ENCODE measurements at places on chromosomes 5 and 9.

DNA sequence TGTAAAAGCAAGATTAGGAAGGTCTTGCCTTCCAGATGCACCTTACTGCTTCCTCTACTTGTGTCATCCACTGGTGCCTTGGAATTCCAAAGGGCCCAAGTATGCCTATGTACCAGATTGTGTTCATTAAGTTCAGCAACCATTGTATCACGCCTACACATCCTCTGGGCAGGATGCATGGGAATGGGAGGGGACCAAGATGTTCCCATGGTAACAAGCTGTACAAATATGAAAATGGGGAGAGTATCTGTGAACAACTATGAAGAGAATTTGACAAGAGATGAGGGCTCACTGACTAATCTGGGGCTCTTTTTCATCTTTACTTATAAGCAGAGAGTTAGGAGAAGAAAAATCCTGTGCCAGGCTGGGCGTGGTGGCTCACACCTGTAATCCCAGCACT, 137.8 kb upstream of the MAP1B start:
- no peak for DNase-seq

DNA sequence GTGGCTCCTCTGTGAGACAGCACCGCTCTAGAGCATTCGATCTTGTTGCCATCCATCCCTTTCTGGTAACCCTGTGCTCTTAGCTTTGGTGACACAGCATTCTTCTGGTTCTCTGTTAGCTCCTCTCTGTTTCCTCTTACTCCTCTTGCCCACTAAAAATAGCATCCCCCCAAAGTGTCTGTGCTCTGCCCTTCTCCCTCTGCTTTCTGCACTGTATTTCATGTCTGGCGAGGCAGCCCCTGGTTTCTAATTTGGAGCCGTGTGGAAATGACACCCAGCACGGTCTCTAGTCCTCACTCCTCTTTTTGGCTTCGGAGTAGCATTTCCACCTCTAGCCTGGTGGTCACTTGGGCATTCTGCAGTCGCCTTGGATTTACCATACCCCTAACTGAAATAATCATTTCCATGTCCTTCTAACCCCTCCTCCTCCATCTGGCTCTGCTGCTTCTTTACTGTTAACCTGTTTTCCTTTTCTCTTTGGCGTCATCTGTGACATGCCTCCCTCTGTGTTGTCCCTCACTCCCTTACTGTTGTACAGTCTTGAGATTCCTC, 23.8 kb downstream of the NPR3 start:
- no peak for DNase-seq

- DNase-seq: no peak
These were observed 140.5 kb downstream of the SLIT3 start for GRCh38 chr5:169160405-169160901.

DNA sequence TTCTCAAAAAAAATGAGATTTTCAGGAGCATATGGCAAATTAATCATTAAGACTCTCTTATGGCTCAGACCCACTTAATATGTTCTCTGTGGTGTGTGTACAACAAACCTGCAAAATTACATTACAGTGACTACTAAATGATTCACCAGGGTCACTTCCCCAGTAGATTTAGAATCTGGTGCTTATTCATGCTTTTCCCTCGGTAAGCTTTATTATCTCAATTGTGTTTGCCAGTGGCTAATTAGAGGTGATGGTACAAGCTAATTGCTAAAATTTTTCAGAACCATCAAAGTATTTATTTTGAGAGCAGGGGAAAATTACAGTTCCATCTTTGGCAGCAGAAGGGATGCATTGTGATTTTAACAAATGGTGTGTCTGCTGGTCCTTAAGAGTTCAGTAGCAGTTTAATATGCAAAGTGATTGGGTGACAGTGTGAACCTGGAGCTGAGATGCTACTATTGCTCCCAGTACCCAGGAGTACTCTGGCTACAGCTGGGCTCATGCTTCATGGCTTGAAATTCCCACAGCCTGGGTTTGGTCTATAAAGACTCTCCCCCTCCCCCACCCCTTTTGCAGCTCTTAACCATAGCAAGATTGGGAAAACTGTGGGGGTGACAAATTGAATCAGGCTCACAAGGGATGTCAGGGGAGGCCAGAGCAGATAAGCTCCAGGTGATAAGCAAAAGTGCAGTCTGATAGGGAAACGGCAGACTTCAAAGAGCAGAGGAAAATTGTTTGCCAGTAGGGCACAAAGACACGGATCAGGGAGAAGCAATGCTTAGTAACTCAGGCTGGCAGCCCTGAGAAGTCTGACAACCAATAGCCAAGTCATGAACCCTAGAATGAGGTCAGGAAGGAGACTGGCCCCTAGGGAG, 92.8 kb upstream of the RAD23B start:
- no peak for DNase-seq

- no peak for DNase-seq
These were observed 23.1 kb downstream of the RNF180 start for GRCh38 chr5:64188776-64189175.

DNA sequence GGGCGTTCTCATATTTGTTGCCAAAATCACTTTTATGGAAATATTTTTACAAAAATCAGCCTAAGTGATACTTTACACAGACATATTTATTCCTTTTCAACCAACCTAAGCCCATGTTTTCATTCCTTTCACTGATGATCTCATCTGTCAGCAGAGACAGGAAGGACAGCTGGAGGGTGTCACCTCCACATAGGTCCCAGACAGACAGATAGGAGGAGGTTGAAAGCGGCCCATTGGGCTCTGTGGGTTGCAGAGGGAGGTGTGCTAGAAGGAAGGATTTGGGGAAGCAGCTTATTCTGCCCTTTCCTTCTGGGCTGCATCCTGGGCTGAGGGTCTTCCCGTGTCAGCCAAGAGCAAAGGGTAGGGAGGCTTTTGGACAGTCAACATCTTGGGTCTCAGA, 26.0 kb upstream of the SEMA4D start:
- peak; percentile 60 for DNase-seq

DNA sequence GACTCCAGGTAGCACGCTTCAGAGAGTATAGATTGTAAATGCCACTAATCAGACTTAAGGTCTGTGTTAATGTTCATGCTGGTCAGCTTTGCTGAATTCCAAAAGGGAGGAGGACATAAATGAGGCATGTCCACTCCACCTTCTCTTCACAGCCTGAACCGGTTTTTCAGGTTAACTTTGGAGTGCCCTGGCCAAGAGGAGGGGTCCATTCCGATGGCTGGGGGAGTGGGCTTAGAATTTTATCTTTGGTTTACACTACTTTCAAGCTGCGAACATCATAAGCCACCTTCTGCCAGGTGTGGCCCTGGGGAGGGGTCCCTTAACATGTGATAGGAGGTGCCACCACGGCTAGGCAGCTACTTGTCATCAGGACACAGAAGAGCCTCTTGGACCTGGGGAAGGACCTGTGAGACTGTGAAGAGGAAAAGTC, 24.2 kb downstream of the ABO start:
- DNase-seq: no peak

DNA sequence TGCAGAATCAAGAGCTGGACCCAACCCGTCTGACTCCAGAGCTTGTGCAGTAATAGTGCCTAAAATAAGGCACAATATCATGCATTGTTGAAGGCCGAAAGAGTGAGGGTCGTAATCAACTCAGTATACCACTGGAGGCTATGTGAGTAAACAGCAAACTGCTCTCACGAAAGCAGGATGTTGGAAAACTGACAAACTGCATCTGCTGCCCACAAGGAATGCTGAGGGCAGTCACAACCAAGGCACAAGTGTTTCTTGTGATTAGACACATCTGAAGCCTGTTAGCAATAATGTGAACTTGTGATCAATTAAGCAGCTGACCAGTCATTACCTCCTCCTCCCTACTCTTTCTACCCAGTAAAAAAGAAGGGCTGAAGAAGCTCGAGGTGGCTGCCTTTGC, 48.8 kb downstream of the TRPM3 start:
- DNase-seq: no peak

DNA sequence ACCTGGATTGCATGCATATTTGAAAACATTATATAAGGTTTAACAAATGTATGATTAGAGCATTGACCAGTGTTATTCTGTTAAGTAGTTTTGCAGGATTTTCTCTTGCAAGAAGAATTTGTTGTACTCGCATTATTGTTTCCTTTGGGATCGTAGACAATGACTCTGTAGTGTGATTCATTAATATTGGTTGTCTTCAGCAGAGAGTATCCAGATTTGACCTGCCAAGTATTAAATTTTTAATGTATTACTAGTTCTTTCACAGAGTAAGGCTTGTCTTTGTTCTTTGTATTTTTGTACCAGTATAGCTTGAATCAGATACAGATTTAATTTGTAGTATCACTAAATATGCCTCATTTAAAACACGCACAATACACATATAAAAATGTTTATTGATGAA, 155.0 kb downstream of the PBX3 start:
- no peak for DNase-seq

GRCh38 chr9:132054024-132054423, 25.6 kb downstream of the MED27 start:
- DNase-seq: no peak

DNA sequence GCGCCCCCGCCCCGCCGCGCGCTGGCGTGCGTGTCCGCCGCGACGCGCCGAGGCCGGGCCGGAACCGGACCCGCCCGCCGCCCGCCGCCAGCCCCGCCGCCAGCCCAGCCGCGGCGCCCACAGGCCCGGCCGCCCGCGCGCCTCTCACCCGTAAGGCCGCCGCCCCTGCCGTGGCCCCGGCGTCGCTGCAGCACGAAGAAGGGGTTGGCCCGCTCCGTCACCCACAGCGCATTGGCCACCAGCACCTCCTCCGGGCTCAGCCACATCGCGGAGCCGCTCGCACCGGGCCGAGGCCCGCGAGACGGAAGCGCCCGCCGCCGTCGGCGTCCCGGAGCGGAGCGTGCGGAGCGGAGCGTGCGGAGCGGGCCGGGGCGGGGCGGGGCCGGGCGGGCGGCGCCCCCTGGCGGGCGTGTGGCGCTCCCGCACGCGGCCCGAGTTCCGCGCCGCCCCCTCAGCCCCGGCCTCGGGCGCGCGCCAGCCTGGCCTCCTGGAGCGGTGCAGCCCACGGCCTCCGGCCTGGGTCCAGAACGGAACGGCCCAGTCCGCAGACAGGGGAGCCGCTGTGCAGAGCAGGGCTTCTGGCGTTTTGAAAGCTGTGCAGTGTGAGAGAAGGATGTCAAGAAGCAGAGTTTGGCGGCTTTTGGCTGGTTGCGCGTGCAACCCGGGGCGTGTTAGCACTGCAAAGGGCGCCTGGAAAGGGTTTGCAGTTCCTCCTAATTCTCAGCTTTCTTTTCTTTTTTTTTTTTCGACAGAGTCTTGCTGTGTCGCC, at the start of gene TBC1D9B:
TSS of gene TBC1D9B (minus strand) at position 342 of the 769 bp plus-strand sequence. CDS start at position 266, 76 bp downstream.
- DNase-seq: peak; percentile 49

DNA sequence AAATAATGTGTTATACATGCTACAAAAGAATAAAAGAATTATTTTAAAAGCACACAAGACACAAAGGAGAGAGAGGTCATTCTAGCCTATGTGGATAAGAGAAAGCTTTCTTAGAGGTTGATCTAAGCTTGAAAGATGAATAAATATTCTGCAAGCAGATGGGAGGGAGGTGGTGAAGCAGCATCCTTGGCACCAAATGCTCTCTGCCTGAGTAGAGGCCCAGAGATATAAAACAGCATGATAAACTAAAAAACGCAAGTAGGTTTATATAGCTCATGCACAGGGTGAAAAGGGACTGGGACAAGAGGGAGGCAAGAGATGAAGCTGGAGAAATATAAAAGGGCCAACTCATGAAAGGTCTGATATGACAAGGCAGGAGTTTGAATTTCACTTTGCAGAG, 283.2 kb upstream of the POU5F2 start:
- no peak for DNase-seq

- no peak for DNase-seq
These were observed 12.4 kb upstream of the RHOBTB3 start for GRCh38 chr5:95718738-95719137.

DNA sequence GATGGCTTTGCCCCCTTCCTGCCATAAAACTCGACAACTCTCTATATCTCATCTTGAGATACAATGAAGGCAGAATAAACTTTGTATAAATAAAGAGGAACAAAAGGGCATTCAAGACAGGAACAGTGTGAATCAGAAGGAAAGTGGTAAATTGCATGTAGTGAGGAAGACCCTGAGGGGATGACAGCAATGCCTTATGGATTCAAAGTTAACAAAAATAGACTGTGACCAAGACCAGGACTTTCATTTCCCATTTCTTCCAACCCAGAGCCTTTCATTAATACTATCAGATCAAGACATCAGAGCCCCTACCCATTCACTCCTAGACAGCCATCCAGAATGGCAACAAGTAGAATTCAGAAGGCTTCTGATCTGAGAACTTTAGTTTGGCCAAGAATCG, 46.4 kb upstream of the ZNF462 start:
- DNase-seq: no peak

DNA sequence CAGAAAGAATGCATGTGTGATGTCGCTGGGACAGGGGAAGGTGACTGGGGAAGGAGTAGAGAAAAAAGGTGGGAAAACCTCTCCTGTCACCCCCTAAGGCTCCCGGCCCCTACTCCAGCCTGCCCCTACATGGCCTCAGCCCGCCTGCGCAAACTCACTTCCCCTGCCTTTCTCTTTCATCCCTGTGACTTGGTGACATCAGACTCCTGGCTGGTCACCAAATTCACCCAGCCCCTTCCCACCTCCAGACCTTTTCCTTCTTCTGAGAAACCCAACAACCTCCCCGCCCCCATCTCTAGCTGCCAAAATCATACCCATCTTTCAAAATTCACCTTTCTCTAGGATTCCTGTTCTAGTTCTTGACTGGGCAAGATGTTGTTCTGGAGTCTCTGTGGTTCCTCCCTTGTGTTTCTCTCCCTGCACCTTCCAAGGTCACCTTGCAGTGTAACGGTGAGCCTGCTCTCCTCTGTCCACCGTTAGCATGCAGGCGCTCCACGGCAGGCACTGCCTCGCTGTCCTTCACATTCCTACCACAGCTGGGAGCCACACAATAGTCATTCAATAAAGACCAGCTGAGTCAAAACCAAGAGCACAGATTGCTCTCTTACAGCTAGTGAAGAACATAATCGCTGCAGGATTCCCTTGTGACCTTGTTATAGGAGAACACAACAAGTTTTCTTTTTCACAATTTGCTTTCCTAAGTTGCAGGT, 134.5 kb downstream of the FANCC start:
- DNase-seq: no peak

DNA sequence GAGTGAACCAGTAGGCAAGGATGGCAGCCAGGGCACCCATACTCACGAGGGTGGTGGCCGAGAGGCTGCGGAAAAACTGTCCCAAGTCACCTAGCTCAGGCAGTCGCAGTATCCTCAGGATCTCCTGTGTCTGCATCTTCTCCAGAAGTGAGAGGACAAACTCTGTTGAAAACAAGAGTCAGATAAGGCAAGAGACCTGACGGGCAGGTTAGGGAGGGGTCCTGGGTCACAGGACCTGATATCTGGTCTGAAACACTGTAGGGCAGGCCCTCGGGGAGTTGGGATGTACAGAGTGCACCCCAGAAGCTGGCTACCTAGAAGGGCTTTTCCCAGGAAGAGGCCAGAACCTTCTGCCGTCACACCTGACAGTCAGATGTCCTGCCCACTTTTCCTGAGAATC, 17.4 kb downstream of the ACSL6 start:
- no peak for DNase-seq

- DNase-seq: no peak
These were observed 119.9 kb downstream of the EHMT1 start for GRCh38 chr9:137738703-137739102.

- DNase-seq: no peak
These were observed 56.6 kb downstream of the WHRN start for GRCh38 chr9:114448706-114449105.

Measured in activated CD4-positive, alpha-beta T cell treated with anti-CD3 and anti-CD28 coated beads, Interleukin-2, Interleukin-4, amounts not matched to agents 100 ng/mL and 50 ng/mL, durations not matched to agents 16 hours and 8 hours (primary cell).